Body of pancreas (tissue), 4 donors: ENCODE measurements at places on chromosomes 1 and 21.
A peak's percentile ranks its signal among the peaks of the same experiment; 100 is the strongest.

DNA sequence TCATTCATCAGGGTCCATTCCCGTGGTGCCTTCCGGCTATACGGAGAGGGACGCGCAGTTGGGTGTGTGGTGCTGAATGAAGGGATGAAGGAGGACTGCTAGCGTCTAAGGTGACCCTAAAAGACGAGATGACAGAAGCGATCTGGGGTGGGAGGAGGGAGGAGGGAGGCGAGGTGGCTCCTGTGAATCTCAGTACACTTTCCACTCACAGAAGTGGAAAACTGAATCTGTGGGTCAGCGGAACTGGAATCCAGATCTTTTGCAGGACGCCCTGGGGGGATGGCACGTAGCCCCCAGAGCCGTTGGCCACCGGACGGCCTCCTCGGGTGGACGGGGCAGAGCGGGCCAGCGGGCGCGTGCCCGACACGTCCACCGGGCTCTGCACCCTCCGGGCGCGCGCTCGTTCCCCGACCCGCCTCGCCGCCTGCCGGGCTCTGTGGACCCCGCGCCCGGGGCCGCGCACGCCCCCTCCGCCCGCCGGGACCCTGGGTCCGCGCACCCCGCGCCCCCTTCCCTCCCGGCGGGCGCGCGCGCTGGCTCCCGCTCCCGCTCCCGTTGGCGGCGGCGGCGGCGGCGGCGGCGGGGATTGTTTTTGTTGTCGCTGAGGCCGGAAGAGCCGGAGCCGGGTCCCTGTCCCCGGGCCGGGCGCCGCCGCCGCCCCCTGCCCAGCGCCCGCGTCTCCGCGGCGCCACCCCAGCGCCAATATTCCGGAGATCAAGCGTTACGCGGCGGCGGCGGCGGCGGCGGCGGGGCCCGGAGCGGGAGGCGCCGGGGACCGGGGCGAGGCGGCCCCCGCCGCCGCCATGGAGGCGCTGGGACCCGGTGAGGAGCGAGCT is at the start of gene AGO4:
TSS of gene AGO4 (plus strand) at position 403 of the 836 bp plus-strand sequence. CDS start at position 804, 401 bp downstream.
- no peaks in the 10 kb centered on the region for H3K36me3 ChIP-seq
- DNase-seq: peak; percentile 70
- H3K4me1 ChIP-seq: peaks cover 20% of the 10 kb centered on the region
- H3K4me3 ChIP-seq: peak within 1 kb of the TSS; percentile 57
- H3K27me3 ChIP-seq: no peaks in the 10 kb centered on the region

DNA sequence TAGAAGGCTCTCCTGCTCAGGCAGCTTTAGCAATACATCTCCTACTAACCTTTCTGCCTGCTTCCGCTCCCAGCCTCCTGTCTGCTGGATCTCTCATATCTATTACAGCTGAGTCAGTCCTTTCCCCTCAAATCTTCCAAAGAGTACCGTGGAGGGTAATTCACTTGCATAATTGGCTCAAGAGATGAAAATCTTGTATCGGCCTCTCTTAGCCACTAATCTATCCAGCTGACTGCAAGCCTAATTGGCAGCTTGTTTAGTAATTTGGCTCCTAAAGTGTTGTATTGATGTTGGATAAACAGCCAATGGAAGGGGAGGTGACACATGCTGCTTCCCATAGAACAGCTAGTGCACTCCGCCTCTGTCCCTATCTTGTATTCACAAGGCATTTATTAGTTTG is 195.7 kb downstream of the GPATCH2 start:
- H3K27ac ChIP-seq: no peak overlapping the region
- no peak for DNase-seq
- no peaks in the 10 kb centered on the region for H3K4me1 ChIP-seq
- no peaks in the 10 kb centered on the region for H3K36me3 ChIP-seq

DNA sequence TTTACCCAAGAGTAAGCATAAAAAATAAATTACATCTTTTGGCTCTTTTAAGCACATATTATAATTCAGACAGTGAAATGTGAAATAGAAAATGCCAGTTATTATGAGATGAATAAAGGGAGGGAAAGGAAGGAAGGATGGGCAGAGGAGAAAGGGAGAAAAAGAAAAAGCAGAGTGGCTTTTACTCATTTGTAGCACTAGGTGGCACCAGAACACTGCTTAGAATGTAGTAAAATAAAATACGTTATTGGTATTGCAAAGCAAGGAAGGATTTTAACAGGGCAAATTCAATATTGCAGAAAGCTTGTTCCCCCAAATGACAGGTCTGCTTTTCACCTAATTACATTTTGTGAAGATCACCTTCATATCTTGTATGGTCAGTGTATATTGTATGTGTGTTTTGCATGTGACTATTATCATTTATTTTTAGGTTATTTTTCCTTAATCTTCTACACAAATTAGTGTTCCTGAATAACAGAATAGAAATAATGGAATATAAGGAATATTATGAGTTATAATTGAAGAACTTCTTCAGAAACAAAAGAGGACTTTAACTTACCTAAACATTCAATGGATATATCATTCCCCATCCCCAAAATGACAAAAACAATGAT is 9.1 kb upstream of the PCNX2 start:
- no peak overlapping the region for H3K27ac ChIP-seq
- no peak overlapping the region for H3K4me3 ChIP-seq

- H3K27ac ChIP-seq: peak overlapping the region; percentile 45
- H3K4me1 ChIP-seq: peaks cover 43% of the 10 kb centered on the region
- no peak for DNase-seq
- no peak overlapping the region for H3K4me3 ChIP-seq
Observed at GRCh38 chr1:19619697-19620384, 24.3 kb upstream of the NBL1 start.

- H3K4me1 ChIP-seq: peaks cover 30% of the 10 kb centered on the region
- H3K27me3 ChIP-seq: no peaks in the 10 kb centered on the region
- H3K36me3 ChIP-seq: no peaks in the 10 kb centered on the region
- no peak for DNase-seq
- H3K4me3 ChIP-seq: no peak overlapping the region
- no peak overlapping the region for H3K27ac ChIP-seq
Observed at GRCh38 chr1:225437710-225438437, 10.0 kb upstream of the LBR start.

DNA sequence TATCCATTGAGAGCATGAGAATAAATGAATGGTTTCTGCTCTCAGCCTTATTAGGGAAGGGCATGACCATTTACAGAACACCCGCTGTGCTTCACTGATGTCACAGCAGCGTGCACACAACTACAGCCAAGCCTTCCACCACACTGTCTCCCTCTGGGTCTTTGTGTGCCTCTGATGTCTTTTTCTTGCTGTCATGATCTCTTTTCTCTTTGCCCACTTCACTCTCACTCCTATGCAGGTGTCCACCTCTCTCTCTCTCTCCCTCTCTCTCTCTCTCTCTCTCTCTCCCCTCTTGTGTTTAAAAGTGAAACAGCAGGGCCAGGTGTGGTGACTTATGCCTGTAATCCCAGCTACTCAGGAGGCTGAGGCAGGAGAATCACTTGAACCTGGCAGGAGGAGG is 232.5 kb upstream of the JUN start:
- H3K36me3 ChIP-seq: no peaks in the 10 kb centered on the region
- no peaks in the 10 kb centered on the region for H3K27me3 ChIP-seq
- DNase-seq: no peak
- no peak overlapping the region for H3K4me3 ChIP-seq
- peaks cover 36% of the 10 kb centered on the region for H3K4me1 ChIP-seq

- no peaks in the 10 kb centered on the region for H3K36me3 ChIP-seq
- peaks cover 53% of the 10 kb centered on the region for H3K4me1 ChIP-seq
- DNase-seq: no peak
- no peak overlapping the region for H3K4me3 ChIP-seq
Observed at GRCh38 chr1:208160259-208160819, 83.8 kb downstream of the PLXNA2 start.

GRCh38 chr1:229596925-229597699 is 28.8 kb downstream of the TAF5L start:
- H3K36me3 ChIP-seq: peaks cover 8% of the 10 kb centered on the region
- H3K27me3 ChIP-seq: no peaks in the 10 kb centered on the region
- no peaks in the 10 kb centered on the region for H3K4me1 ChIP-seq
- peak; percentile 27 for DNase-seq
- H3K27ac ChIP-seq: no peak overlapping the region

- peaks cover 6% of the 10 kb centered on the region for H3K36me3 ChIP-seq
- no peak overlapping the region for H3K4me3 ChIP-seq
- H3K27me3 ChIP-seq: no peaks in the 10 kb centered on the region
- no peak overlapping the region for H3K27ac ChIP-seq
- peak; percentile 59 for DNase-seq
- H3K4me1 ChIP-seq: no peaks in the 10 kb centered on the region
Observed at GRCh38 chr1:214332946-214333798, 52.2 kb downstream of the SMYD2 start.

- H3K27ac ChIP-seq: no peak overlapping the region
- no peak overlapping the region for H3K4me3 ChIP-seq
- H3K27me3 ChIP-seq: no peaks in the 10 kb centered on the region
- H3K36me3 ChIP-seq: no peaks in the 10 kb centered on the region
Observed at GRCh38 chr1:167905671-167906070, 8.3 kb downstream of the ADCY10 start.

- no peaks in the 10 kb centered on the region for H3K4me1 ChIP-seq
- no peaks in the 10 kb centered on the region for H3K36me3 ChIP-seq
- H3K4me3 ChIP-seq: no peak overlapping the region
- no peak overlapping the region for H3K27ac ChIP-seq
- no peak for DNase-seq
Observed at GRCh38 chr1:71774705-71775104, 507.6 kb downstream of the NEGR1 start.

DNA sequence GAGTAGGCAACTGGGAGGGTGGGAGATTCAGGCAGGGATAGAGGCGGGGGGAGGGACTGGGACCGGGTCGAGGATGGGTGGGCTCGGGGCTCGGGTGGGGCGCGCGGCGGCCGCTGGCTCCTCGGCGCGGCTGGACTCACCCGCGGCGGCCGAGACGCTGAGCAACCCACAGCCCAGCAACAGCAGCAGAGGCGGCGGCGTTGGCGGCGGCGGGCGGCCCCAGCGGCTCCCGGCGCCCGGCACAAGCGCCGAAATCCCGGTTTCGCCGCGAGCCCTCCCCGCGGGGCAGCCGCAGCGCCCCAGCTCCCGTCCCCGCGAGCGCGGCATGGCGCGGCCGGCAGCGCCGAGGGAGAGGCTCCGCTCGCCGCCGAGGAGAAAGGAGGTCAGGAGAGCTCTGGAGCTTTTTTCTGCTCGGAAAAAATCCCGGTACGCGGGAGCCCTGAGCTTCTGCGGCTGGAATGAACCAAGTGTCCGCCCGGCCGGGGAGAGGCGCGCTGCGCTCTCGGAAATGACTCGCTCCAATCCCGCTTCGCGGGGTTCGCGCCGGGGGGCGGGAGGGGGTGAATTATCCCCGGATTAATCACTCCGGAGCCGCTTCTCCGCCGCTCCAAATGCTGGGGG is at the start of gene CSMD2:
TSS of gene CSMD2 (minus strand) at position 460 of the 621 bp plus-strand sequence. CDS start at position 327, 133 bp downstream.
- DNase-seq: no peak
- no peak within 1 kb of the TSS for H3K27ac ChIP-seq
- no peak within 1 kb of the TSS for H3K4me3 ChIP-seq
- H3K4me1 ChIP-seq: peaks cover 37% of the 10 kb centered on the region
- H3K27me3 ChIP-seq: peaks cover 33% of the 10 kb centered on the region
- H3K36me3 ChIP-seq: no peaks in the 10 kb centered on the region

GRCh38 chr1:17849216-17849615 is 94.1 kb downstream of the ACTL8 start:
- no peak overlapping the region for H3K4me3 ChIP-seq
- peaks cover 3% of the 10 kb centered on the region for H3K27me3 ChIP-seq
- H3K4me1 ChIP-seq: no peaks in the 10 kb centered on the region
- DNase-seq: no peak
- no peak overlapping the region for H3K27ac ChIP-seq
- no peaks in the 10 kb centered on the region for H3K36me3 ChIP-seq

- no peaks in the 10 kb centered on the region for H3K4me1 ChIP-seq
- H3K4me3 ChIP-seq: no peak overlapping the region
- H3K36me3 ChIP-seq: no peaks in the 10 kb centered on the region
- no peak overlapping the region for H3K27ac ChIP-seq
- H3K27me3 ChIP-seq: no peaks in the 10 kb centered on the region
Observed at GRCh38 chr1:87388411-87388810, 59.7 kb downstream of the LMO4 start.

- H3K4me1 ChIP-seq: peaks cover 33% of the 10 kb centered on the region
- no peak for DNase-seq
- no peaks in the 10 kb centered on the region for H3K36me3 ChIP-seq
- H3K27me3 ChIP-seq: no peaks in the 10 kb centered on the region
- no peak overlapping the region for H3K27ac ChIP-seq
Observed at GRCh38 chr1:111512132-111512889, 8.9 kb upstream of the ADORA3 start.

DNA sequence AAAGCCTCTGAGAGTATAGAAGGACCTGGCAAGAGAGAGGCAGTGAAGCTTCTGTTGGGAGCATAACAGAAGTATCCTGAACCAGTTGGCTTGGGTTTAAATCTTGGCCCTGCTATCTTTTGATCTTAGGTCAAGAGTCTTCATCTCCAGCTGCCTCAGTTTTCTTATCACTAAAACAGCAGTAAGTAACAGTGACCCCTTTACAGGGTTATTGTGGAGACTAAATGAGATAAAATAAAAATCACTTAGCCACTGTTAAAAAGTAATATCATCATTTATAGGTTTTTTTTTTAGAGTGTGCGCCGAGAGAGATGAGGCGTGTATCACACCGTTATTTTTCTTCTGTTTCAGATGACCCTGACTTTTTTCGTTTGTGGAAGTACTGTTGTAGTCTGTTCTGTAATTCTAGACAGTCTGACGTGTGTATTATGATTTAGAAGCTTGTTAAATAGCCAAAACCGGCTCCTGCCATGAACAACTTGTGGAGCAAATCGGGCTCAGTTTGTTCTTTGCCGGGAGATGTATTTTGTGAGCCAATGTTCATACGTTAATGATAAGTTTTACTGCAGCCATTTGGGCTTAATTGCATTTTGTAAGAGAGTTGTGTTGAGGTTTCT is 1.1 kb downstream of the THRAP3 start:
- DNase-seq: no peak
- H3K27me3 ChIP-seq: no peaks in the 10 kb centered on the region
- peak overlapping the region; percentile 98 for H3K27ac ChIP-seq
- no peaks in the 10 kb centered on the region for H3K36me3 ChIP-seq
- H3K4me3 ChIP-seq: peak overlapping the region; percentile 97
- peaks cover 37% of the 10 kb centered on the region for H3K4me1 ChIP-seq

GRCh38 chr1:244980605-244981004 is 116.3 kb upstream of the HNRNPU start:
- H3K27me3 ChIP-seq: no peaks in the 10 kb centered on the region
- H3K27ac ChIP-seq: no peak overlapping the region
- no peaks in the 10 kb centered on the region for H3K4me1 ChIP-seq
- DNase-seq: no peak
- no peak overlapping the region for H3K4me3 ChIP-seq

DNA sequence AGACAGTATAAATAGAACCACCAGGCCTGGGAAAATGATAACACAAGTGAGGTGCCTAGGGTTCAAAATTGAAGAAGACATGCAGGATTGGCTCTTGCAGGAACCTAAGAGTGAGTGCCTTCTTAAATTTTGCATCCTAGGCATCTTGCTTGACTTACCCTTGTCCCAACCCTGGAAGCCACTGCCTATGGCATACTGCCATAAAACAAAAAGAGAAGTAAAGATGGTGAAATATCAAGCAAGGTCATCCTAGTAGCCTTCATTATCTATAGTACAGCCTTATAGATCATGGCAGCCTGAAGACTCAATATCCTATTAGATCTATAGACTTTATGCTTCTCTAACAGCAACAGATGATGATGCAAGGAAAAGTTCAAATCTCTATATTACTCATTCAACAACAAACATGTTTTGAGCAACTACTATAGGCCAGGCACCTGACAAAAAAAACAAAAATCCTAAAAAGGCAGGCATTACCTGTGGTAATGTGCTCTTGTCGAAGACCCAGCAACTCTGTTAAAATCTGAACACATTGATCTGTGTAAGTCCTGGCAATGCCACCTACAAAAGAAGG is 6.3 kb downstream of the AP4B1 start:
- peaks cover 9% of the 10 kb centered on the region for H3K4me1 ChIP-seq
- no peaks in the 10 kb centered on the region for H3K27me3 ChIP-seq
- DNase-seq: no peak
- no peak overlapping the region for H3K4me3 ChIP-seq
- no peaks in the 10 kb centered on the region for H3K36me3 ChIP-seq
